ENCODE measurements at places on chromosomes 3 and 15.

DNA sequence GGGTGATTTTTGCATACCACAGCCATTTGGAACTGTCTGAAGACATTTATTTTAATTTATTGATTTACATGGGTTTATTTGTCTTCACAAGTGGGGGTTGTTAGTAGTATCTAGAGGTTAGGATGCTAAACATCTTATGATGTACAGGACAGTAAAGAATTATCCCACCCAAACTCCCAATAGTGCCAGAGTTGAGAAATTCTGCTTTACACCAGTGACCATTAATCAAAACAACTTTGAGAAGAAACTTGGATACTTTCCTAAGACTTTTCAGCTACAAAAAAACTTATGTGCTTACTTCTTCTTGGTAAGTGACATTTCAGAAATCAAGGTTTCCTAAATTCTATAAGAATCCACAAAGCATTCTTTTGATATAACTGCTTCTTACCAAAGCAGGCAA is 156.7 kb downstream of the SUCLG2 start:
- DNase-seq = no peak

DNA sequence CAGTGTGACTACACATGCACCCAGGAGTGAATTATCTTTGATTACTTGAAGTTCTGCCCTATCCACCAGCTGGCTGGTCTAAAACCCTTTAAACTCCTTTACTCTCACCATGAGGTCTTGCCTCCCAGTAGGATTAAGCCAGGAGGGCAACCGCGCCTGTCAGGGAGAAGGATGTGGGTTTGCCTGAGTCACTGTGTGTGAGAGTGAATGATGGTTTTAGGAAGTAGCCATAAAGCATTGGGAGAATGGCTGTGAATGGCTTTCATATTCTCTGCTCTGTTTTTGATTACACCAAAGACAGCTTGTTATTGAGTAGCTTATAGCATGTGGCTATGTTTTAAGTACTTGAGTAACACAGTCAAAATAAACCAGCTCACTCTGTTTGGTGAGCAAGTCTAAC is 637.7 kb upstream of the TBL1XR1 start:
- no peak for DNase-seq

DNA sequence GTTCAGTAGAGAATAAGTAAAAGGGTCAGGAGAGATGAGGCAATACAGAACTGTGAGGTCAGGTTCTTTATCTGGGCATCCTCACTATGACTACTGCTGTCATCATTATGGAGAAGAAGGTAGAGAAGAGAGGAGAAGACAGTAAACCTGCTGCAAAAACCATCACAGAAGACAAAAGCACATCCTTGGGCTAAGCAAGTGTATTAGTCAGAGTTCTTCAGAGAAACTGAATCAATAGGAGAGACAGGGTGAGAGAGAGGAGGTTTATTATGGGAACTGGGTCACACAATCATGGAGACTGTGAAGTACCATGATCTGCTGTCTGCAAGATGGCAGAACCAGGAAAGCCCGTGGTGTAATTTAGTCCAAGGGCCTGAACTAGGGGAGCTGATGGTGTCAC is 9.5 kb upstream of the ABHD17C start:
- no peak for DNase-seq

DNA sequence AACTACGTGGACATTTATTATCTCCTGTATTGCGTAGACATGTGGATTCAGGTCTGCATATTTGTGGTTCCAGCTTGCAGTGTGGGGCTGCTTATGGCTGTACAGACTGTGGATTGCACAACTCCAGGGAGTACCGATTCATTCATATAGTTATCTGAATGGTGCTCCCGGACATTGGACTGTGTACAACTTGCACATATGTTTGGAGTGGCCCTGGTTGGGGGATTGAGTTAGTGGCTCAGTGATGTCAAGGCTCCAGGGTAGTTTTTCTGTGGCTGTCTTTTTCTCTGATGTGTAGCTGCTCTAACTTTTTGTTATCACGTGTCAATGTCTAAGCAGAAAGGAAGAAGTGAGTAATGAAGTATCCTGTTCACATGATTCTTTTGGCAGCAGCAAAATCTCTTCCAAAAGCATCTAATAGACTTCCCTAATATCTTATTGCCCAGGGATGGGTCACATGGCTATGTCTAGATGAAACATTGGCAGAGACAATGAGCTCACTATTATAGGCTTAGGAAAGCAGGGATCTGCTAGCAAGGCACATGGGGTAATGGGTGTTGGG is 15.8 kb downstream of the ST3GAL6 start:
- no peak for DNase-seq

- DNase-seq = no peak
Measured at GRCh38 chr3:142680710-142681109, 43.1 kb upstream of the TRPC1 start.

DNA sequence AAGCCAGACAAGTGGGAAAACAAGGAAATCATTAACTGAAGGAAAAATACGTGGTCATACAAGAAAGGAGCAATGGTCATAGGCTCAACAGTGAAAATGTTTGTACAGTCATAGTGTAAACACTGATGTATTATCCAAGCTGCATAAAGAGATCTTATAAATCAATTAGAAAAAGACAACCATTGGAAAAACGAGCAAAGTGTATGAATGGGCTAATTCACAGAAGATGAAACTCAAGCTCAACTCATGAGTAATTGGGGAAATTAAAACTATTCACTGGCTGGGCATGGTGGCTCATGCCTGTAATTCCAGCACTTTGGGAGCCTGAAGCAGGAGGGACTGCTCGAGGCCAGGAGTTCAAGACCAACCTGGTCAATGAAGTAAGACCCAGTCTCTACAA is 6.4 kb upstream of the IGF2BP2 start:
- DNase-seq = no peak

DNA sequence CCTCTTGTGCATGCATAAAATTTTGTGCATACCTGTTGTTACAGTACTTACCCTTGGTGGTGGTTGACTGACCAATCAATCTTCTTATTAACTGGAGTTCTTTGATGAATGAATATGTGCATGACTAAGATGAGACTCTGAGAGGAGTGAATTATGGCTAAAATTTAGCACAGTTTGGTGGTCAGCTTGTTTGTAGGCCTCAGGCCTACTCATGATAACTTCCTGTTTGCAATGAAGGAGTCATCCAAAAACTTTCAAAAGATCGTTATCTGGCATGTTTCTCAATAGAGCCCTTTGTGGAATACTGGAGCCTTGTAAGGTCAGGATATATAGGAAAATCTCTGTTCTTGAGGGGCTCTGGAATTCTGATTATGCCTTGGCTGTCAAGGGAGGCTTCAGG is 66.5 kb downstream of the LEKR1 start:
- no peak for DNase-seq

DNA sequence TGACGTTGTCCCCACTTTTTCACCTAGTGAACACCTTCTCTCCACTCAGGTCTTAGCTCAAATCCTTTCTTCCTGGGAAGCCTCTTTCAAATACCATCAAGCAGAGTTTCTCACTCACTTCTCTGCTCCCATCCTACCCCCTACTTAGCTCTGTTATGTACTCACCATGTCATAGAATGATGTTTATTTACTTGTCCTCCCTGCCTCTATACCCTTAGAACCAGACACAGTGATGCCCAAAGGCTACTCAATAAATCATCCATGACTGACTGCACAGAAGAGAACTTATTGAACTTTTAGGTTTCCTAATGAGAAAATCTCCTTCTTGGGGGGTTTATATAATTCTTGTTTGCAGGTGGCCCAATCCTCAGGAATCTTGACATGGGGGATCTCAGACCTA is 154.2 kb downstream of the SSR3 start:
- DNase-seq = no peak

GRCh38 chr15:65369651-65370050 is 8.2 kb downstream of the IGDCC3 start:
- no peak for DNase-seq

- no peak for DNase-seq
Measured at GRCh38 chr15:35481992-35482391, 64.0 kb downstream of the DPH6 start.

DNA sequence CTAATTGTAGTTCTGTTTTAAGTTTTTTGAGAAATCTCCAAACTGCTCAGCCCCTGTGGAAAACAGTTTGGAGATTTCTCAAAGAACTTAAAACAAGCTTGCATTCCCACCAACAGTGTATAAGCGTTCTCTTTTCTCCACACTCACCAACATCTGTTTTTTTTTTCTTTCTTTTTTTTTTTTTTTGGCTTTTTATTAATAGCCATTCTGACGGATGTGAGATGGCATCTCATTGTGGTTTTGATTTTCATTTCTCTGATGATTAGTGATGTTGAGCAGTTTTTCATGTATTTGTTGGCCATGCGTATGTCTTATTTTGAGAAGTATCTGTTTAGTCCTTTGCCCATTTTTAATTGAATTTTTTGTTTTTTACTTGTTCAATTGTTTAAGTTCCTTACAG is 73.1 kb upstream of the COL8A1 start:
- no peak for DNase-seq

DNA sequence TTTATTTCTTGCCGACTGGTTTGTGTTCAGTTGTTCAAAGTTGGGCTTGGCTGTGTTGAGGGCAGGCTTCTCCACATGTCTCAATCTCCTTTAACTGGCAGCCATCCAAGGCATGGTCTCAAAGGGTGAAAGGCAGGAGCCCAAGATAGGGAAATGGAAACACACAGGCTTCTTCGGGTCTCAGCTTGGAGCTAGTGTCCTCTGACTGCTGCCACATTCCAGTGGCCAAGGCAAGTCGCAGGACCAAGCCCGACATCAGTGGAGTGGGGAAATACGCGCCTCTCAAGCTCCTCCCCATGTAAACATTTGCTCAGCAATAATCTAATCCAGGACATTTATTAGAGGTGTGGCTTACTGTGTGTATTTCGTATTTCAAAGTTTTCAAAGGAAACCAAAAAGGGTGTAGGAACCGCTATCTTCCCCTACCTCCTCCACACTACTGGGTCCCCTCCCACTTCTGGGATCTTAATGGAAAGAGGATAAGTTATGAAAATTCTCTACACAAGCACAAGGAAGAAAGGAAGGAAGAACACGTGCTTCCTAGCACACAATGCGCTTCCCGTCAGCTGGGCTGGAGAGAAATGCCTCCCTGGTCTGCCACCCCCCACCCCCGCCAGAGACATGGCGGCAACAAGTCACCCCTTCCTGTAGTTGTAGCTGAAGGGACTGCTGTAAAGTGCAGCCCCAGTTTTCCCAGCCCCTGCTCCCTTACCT is 181.7 kb downstream of the FAM43A start:
- no peak for DNase-seq

DNA sequence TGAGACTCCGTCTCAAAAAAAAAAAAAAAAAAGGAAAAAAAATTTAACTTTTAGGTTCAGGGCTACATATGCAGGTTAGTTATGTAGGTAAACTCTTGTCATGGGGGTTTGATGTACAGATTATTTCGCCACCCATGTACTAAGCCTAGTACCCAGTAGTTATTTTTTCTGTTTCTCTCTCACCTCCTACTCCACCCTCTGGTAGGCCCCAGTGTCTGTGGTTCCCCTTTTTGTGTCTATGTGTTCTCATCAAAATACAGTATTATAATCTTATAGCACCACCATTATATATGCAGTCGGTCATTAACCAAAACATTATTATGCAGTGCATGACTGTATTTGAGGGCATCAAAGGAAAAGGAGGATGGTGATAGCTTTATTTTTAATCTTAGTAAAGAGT is 47.3 kb downstream of the CHP1 start:
- DNase-seq = no peak

DNA sequence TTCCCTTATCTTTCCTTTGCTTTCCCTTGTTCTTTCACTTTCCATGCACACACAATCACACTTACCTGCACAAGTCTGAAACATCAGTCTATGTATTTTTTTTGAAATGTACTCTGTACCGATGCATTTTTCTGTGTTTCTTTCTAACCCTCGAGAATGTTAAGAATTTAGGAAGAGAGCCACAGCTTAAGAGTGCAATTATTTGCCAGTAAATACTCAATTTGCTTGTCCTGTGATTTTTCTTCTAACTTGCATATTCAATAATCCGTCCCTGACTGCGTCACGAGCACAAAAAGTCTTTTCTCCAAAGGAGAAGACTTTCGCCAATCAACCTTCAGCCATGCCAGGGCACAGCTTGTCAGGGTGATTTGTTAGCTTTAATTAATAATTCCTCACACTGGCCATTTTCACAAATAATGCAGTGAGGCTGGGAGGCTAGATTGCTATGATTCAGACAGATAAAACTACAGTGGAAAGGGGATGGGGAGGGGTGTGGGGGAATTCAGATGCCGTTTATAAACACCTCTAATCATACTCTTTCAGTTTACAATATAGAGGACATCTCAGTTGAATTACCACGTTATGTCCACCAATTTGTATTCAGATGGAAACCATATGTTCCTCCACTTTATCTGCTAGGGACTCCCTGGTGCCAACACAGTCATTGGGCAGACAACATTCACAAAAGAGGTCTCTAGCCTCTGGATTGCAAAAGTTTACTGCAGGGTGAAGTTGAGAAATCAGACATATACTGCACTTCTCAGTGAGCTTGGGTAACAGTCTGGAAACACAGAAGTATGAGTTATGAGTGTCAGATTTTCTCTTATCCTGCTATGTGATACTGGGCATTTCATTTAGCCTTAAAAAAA is 388.0 kb downstream of the ZBTB20 start:
- DNase-seq = no peak

- DNase-seq = no peak
Measured at GRCh38 chr3:151226088-151226563, 23.1 kb upstream of the GPR171 start.

DNA sequence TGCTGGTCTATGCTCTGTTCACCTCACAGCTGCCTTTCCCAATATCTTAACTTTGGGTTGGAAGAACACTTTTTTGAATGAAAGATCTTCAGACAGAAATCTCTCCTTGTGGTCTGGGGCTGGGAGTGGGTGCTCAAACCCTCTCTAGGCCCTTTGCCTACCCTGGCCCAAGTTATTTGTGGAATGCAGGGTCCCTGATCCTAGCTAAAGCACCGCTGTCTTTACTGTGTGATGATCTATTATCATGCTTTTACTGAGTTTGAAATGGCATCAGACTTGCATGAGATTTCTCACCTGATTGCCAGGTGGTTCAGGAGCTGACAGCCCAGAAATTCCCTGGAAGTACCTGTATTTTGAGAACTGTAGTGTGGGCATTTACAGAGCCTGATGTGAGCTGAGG is 412.7 kb upstream of the ONECUT1 start:
- no peak for DNase-seq

DNA sequence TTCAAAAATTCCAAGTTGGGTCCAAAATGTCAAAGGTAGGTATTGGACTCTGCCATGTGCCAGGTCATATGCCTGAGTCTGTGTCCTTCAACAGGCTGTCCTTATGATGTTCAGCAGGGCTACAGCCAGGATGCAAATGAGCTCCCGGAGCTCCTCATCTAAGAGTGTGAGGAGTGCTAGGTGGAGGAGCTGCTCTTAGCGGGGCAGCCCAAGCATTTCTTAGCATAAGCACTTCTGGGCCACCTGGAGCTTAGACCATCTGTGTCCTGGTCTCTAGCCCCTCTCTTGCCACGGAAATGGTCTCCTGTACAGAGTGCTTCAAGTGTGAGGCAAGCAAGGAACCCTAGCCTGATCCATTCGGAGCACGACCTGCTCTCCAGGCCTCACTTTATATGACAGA is 64.6 kb upstream of the PRR23C start:
- DNase-seq = no peak

DNA sequence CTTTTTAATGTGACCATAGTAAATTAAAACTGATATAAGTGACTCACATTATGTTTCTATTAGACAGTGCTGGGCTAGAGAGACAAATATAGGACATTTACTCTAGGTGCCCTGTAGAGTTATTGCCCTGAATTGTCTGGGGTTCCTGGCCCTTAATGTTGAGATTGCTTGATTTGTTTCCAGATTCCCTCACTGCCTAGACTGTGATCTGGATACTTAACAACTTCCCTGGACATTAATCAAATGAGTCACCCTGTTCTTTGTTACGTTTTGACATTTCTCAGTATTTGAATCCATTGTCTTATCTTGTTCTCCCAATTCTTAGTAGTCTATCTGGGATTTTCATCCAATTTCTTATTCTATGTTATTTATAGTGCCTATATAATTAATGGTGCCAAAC is 65.8 kb downstream of the DTWD1 start:
- no peak for DNase-seq
